ENCODE measurements at places on chromosomes 12 and 14.

GRCh38 chr12:78038541-78038940 is 207.8 kb downstream of the NAV3 start:
- DNase-seq, result no peak

- DNase-seq, result no peak
These were observed 8.5 kb downstream of the KLHL33 start for GRCh38 chr14:20427231-20428009.

DNA sequence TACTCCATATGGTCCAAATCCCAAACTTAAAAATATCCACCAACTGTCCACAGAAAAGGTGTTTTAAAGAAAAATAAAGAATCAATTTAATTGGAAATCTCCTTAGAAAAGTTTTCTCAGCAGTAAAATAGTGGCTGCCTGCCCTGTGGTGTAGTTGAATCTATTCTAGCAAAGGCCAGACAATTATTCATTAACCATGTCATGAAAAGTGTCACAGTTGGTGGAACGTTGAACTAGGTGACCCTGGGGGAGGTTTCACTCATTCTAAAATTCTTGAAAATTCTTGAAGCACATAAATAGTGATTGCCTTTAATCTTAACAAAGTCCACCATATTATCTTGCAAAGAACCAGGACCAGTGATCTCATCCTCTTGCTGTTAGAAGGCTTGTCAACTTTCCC is 78.4 kb upstream of the GZMB start:
- DNase-seq, result no peak

DNA sequence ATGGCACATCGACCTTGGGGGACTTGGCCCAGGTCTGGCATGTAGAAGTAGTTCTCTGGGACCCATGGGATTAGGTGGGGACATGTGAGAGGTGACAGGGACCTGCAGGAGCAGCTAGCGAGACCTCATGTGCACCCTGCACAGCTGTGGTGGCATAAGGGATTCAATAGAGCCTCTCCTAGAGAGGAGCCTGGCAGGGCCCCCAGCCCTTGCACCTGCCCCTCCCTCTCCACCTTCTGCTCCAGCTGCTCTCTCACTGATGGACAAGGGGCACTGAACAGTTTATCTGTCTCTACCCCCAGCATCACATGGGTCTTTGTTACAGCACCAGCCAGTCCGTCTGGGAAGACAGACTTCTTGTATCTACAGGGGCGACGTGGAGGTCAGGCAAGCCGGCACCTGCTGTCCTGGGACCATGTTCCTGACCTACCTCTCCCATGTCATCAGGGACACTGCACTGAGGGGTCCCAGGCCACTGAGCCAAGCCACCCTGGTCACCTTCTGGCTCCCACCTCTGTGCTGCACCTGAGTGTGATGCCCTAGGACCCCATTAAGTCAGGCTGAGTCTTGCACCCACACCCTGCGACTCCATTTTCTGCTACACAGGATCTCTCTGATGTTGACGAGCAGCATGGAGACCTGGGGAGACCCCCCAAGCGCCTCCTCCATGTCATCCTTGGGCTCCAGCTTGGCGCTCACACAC is 32.6 kb downstream of the DDX11 start:
- no peak for DNase-seq

- DNase-seq, result no peak
These were observed 1.6 kb upstream of the HHIPL1 start for GRCh38 chr14:99643343-99643742.

DNA sequence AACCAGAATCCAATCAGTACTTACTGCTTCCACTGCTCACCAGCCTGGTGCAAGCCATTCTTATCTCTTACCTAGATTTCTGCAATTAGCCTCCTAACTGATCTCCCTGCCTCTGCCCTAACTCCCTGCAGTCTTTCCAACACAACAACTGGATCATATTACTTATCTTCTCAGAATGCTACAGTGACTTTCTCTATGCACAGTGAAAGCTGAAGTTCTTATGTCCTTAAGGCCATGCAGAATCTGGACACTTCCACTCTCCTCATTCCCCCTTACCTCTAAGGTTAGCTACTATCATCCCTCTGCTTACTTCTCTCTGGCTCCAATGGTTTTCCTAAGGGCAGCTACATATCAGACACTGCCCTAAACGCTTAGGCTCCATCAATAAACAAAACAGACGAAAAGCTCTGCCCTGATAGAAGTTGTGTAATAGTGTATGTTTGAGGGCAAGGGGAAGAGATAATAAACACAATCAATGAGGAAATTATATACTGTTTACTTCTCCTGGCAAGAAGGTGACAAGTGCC is 4.0 kb downstream of the KTN1 start:
- no peak for DNase-seq

- no peak for DNase-seq
These were observed 512.0 kb downstream of the FOXG1 start for GRCh38 chr14:29278301-29279263.

All from stimulated activated CD4-positive, alpha-beta T cell treated with anti-CD3 and anti-CD28 coated beads, Interleukin-4, amount 100 ng/mL, for 48 hours (primary cell).